ENCODE measurements at places on chromosomes 16 and 17.
A peak's percentile ranks its signal among the peaks of the same experiment; 100 is the strongest.

DNA sequence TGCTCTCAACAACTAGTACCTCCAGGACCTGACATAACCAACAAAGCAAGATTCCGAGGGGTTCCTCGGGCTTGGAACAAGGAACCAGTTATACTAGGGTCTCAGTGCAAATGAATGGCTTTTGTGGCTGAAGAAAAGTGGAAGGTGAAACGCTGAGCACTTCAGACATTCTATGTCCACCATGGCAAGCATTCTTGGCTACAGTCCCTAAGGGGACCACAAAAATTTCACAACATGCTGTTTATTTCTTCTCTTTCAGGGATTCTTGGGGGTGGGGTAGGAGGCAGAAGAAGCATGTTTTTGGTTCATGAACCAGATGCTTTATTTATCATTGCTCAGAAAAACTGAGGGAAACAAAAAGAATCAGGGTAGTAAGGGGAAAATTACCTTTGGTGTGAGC lies 479.9 kb upstream of the CDH11 start:
- no peak for DNase-seq

DNA sequence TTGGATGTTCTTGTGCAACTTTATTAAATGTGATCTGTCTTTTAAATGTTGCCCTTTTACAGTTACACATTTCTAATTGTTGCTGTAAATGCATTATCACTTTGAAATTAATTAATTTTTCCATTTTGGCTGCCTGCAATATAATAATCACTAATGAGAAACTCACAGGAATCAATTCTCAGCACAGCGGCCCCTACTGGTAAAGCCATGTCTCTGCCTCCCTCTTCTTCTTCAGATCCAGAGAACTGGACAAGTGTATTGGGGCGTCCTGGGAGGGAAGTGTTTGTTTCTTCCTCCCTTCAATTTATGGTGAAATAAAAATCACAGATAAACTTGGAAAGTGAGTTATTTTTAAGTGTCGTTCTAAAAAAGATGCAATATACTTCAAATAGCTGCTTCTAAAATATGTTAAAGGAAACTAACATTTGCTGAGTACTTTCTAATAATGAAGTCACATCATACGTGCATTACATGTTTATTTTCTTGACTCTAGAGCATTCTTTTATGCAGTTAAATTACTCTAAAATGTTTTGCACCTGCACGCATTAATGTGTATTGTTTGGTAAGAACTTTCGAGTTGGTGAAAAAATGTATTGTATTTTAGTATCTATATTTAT lies 338.0 kb downstream of the WWOX start:
- peak; percentile 43 for DNase-seq

GRCh38 chr17:49690256-49690655 lies 12.4 kb upstream of the SPOP start:
- DNase-seq: no peak

- DNase-seq: no peak
Observed at GRCh38 chr17:3559270-3559645, 1.6 kb upstream of the TRPV3 start.

DNA sequence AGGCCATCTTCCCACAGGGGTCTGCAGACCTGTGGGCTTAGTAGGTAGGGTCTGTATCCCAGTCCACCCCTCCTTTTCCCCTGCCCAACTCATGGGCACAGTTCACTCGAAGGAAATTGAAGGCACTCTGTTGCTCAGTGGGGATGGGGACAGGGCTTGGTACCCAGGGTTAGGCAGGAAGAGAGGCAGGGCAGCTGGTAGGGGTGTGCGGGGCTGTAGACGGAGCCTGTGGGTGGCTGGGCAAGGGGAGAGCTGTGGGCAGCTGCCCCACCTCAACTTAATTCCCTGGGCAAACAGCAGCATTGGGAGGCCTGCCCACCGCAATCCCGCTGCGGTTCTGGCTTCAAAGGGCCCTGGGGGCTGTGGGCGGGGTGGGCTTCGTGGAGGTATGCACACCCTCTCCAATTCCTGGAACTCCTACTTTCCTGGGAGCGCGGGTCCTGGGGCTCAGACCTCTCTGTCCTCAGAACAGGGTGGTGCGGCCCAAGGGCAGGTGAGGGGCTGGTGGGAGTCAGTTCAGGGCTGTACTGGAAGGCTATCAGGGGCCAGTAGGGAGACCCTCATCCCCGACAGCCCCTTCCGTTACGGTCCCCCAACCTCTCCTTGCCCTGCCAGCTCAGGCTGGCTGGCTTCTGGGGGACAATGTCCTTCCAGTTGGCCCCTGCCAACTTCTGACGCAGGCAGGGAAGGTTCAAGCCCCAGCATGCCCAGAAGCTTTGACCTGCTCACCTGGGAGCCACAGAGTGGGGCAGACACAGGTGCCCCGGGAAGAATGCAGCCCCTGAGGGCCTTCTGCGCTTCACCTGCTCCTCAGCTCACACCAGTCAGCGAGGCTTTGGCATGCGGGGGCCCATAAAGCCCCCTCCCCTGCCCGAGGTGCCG lies 9.1 kb downstream of the FOXJ1 start:
- no peak for DNase-seq

DNA sequence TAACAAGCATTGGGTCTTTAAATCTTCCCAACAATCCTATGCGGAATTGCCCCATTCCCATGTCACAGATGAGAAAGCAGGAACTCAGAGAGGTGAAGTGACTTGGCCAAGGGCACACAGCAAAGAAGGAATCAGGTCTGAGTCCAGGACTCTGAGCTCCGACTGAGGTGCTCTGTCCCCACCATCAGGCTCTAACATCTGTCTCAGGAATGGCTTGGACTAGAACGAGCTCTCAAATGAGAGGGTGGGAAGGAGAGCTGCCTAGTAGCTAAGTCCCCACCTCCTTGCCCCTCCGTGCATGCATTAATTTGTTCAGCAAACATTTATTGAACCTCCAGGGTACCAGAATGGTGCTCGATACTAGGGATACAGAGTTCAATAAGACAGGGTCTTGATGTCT lies 26.7 kb downstream of the ABCC3 start:
- no peak for DNase-seq

- no peak for DNase-seq
Observed at GRCh38 chr16:17302214-17302613, 168.5 kb downstream of the XYLT1 start.

- DNase-seq: no peak
Observed at GRCh38 chr17:74852237-74853047, 7.2 kb downstream of the GRIN2C start.

DNA sequence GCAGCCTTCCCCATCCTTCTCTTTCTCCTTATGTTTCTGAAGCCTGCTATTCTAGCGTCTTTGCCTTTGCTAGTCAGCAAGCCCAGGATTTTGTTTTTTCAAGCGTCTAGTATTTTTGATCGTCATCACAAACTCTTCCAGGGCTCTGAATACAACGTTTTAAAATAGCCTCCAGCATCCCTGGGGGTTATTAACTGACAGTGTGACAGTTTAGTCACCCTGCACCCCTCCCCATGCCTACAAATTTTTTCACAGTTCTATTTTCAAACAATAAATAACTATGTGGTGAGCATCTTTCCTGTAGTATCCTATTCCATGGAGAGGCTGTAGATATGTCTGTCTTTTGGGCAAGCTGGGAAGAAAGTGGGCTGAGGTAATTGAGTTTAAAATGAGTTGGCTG lies 280.9 kb downstream of the MAP2K4 start:
- no peak for DNase-seq

DNA sequence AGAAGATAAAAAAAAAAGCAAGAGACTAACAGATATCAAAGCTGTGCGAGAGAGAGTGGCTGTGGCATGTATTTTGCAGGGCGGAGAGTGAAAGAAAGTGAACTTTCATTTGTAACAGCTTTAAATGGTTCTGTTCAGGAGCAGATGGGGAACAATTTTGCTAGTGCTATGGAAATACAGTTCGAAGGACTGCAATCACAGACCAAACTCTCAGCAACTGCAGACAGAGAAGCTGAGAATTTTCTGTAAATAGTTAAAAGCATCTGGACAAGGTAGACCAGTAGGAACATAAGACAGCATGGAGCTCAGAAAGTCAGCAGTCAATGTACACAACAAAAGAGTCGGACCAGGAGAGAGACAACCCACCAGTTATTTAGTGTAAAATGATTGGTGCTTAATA lies 62.3 kb downstream of the TBX4 start:
- DNase-seq: no peak

GRCh38 chr16:67939507-67940445 lies 3.1 kb upstream of the PSMB10 start:
- DNase-seq: no peak

DNA sequence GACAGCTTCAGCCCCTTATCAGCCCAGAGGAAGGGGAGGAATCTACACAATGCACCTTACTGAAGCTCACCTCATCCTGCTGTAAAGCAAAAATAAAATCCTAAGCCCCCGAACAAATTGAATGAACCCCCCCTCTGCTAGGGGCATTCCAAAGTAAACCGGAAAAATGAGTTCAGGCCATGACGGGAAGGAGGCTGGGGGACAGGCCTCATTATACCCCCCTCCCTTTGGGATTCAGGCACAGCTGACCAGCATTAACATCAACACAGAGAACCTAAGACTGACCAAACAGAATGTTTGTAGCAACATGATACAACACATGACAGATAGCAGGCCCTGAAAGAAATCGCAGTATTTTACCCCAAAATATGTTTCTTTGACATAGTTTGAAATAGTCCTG lies 64.2 kb downstream of the DNAH17 start:
- no peak for DNase-seq

DNA sequence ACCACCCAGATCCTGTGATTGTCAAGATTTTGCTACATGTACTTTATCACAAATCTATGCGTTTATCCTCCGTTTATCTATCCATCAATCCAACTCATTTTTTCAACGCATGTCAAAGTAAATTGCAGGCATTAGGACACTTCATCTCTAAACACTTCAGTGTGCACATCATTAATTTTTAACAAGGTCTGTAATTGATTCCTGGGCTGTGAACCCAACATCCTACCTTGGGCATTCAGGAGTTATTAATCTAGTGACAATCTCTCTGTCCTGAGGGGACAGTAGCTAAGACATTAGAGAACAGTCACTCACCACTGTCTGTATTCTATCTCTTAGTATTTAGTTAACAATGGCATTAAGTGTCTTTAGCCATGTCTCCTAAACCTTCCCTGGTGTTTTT lies 264.7 kb downstream of the SOX9 start:
- DNase-seq: no peak

DNA sequence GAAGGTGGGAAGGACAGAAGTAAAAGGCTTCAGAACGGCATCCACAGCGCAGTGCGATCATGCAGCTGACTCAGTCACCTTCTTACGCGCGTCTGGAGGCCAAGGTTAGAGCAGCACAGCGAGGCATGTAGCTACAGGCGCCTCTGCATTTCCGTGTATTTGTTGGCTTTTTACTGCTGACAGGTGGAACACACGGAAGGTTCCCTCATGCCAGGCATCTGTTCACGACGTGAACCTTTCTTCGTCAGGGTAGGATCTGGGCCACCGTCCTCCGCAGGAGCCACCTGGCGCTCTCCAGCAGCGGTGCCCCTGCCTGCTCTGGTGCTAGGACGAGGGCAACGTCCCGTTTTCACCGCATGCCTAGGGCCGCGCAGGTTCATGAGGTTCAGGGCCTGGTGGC lies 15.3 kb downstream of the TMEM204 start:
- no peak for DNase-seq
